ENCODE measurements at places on chromosomes 13 and 19.
A peak's percentile ranks its signal among the peaks of the same experiment; 100 is the strongest.

- no peak for DNase-seq
Observed at GRCh38 chr19:31301306-31301980, 47.8 kb downstream of the TSHZ3 start.

DNA sequence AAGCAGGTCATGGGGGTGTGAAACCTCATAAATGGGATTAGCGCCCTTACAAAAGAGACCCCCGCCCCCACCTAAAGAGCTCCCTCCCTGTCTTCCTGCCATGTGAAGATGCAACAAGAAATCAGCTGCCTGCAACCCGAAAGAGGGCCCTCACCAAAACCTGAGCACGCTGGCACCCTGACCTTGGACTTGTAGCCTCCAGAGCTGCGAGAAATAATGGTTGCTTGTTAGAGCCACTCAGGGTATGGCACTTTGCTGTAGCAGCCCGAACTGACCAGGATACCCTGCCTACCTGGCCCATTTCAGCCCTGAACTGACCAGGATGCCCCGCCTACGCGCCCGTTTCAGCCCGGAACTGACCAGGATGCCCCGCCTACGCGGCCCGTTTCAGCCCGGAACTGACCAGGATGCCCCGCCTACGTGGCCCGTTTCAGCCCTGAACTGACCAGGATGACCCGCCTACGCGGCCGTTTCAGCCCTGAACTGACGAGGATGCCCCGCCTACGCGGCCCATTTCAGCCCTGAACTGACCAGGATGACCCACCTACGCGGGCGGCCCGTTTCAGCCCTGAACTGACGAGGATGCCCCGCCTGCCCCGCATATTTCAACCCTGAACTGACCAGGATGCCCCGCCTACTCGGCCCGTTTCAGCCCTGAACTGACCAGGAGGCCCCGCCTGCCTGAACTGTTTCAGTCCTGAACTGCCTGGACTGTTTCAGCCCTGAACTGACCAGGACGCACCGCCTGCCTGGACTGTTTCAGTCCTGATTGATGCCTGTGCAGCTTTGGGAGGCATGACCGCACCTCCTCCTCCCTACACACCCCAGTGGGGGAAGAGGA, 120.0 kb downstream of the UQCRFS1 start:
- no peak for DNase-seq

- DNase-seq, result no peak
Observed at GRCh38 chr13:103101901-103102300, 35.7 kb upstream of the SLC10A2 start.

DNA sequence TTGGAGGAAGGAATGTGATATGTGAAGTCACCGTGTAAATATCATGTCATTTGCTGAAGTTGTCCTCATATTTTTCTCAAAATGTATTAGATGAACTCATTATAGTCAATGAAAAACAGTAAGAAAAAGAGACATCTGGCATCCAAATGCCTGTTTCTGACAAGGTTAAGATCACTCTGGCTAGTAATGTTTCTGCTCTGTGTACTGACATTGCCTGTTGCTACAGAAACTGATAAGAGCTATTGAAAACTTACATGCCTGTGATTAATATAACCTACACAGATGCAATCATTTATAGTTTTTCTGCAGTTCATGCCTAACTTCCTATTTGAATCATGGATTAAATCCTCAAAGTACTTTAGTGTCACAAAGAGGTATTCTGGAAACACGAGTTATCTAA, 249.8 kb downstream of the NBEA start:
- DNase-seq, result no peak

- peak; percentile 63 for DNase-seq
Observed at GRCh38 chr19:44657211-44657921, 13.7 kb downstream of the PVR start.

DNA sequence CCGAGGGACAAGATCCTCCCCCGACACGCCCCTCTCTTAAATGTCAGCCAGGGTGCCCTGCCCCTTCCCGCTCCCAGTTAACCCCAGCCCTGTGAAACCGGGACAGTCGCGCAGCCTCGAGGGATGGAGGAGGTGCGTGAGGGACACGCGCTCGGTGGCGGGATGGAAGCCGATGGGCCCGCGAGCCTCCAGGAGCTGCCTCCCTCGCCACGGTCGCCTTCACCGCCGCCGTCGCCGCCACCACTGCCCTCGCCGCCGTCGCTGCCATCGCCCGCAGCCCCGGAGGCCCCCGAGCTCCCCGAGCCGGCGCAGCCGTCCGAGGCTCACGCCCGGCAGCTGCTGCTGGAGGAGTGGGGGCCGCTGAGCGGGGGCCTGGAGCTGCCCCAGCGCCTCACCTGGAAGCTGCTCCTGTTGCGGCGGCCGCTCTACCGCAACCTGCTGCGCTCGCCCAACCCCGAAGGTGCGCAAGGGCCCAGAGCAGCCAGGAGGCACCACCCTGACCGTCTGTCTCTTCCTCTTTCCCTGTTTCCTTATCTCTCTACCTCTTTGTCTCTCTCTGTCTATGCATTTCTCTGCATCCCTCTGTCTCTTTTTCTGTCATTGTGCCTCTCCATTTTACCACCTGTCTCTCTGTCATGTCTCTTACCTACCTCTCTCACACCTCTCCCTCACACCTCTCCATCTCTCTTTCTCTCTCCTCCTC, at the start of gene NCCRP1:
NCCRP1 (plus strand) TSS at position 105 of the 703 bp plus-strand sequence; CDS start at position 124, 19 bp downstream.
- no peak for DNase-seq

DNA sequence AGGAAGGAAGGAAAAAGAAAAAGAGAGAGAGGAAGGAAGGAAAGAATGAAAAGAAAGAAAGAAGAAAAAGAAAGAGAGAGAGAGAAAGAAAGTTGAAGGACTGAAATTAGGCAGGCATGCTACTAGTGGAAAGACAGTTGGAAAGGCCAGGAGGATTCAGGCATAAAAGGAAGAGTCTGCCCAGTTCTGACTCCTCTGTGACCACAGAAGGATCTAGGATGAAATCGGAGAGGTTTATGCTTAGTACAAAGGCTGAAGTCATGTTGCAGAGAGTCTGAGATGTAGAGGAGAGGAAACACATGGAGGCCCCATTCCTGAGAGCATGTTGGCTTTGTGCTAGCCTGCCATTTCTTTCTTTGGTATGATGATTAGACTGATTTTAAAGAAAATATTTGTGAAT, 246.5 kb upstream of the ARGLU1 start:
- no peak for DNase-seq

- no peak for DNase-seq
Observed at GRCh38 chr13:103703246-103703645, 637.0 kb upstream of the SLC10A2 start.

- DNase-seq, result no peak
Observed at GRCh38 chr13:105602956-105603670, 932.3 kb downstream of the EFNB2 start.

DNA sequence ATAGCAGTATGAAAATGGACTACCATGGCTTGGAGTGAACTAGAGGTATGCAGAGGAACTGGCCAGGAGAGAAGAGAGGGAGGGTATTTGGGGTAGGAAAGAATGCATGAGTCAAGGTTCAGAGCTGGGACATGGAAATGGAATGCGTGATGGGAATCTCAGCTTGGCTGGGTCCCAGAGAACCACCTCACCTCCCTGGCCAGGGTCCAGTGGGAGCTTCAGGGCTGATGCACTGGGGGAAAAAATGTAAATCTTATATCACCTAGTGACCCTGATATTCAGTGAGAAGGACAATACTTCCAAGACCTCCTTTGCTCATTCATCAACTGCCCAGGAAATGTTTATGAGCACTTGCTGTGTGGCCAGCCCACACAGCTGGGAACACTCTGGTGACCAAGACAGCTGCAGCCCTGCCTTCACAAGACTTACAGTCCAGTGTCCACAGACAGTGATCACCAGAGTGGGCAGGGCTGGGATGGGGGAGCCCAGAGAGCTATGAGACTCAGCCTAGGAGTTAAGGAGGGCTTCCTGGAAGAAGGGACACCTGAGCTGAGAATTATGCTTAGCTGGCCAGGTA, 12.8 kb downstream of the IGSF23 start:
- DNase-seq, result no peak

Measured in activated T-cell treated with anti-CD3 and anti-CD28 coated beads for 1 hour (primary cell).